Stimulated activated CD4-positive, alpha-beta T cell treated with anti-CD3 and anti-CD28 coated beads, Interleukin-1b, Interleukin-23, amount 100 ng/mL, for 4 hours (primary cell): ENCODE measurements at places on chromosomes 12 and 14.

DNA sequence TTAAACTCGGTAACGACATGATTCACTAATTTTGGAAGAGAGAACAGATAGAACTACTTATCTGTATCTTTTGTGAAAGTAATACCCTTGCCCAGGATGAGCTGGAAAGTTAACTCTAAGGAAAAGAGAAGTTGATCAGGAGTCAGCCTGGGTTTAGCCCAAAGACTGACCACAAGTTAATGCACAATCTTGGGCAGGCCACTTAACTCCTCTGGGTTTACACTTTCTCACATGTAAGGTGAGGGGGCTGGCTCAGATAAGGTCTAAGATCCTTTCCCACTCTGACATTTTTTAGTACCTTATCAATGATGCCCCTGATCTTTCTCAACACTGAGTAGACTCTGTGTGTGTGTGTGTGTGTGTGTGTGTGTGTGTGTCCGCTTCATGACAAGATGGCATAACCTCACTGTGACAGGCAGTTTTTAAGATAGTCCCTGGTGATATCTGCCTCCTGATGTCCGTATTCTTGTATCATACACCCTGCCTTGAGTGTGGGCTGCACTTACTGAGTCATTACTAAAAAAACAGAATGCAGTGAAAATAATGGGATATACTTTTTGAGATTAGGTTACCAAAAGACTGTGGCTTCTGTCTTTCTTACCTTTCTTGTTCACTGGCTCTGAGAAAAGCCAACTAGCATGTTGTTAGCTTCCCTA lies 56.2 kb upstream of the CCDC198 start:
- DNase-seq = no peak

DNA sequence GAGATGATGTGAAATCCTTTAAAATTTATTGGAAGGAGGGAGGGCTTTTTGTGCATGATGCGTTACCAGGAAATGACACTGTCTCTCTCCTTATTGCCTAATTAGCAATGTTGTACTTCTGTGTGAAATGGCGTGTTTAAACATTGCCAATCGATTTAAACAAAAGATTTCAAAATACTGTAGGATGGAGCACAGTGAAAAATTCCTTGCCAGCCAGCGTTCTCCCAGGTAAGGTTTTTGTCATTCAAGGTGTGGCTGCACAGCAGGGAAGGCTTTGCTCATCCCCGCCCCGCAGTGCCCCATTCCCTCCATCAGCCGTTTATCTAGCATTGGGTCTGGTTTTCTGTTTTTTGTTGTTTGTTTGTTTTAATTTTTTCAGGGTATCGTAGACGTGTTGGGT lies 137.3 kb downstream of the CACNA1C start:
- DNase-seq = no peak

- DNase-seq = peak; percentile 29
Observed at GRCh38 chr12:52119398-52120254, 40.1 kb downstream of the SMIM41 start.

DNA sequence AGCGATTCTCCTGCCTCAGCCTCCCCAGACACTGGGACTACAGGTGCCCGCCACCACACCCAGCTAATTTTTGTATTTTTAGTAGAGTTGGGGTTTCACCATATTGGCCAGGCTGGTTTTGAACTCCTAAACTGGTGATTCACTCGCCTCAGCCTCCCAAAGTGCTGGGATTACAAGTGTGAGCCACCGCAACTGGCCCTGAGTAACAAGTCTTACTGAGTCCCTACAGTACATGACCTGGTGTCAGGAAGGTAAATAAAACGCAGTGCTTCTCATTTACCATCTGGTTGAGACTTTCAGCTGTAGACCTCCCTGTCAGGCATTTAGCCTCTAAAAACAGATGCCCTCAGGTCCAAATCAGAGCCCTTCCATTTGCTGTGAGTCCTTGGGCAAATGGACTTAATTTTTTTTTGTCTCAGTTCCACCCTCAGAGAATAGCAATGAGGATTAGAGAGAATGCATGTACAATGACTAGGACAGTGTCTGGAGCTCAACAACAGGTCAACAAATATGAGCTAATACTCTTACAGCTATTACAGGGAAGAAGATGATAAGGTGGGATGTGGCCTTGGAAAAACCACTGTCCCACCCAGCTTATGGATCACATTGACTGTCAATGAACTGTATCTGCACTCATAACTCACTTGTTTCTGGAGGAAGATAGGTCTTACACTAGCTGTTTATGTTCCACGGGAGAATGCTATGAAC lies 70.5 kb downstream of the PHLDA1 start:
- no peak for DNase-seq

DNA sequence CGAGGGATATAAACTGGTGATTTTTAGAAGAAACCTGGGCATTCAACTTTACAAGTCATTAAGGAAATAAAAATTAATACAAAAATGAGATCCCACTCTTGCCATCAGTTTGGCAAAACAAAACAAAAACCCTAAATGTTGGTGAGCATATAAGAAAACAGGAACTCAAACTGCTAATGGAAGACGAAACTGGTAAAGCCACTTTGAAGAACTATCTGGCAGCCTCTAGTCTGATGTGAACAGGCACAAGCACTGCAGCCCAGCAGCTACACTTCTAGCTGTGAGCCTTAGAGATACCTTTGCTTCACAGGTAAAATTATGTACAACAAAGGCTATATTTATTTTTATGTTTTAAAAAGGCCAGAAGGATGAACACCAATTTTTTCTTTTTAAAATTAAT lies 459.6 kb downstream of the ZFP36L1 start:
- no peak for DNase-seq

DNA sequence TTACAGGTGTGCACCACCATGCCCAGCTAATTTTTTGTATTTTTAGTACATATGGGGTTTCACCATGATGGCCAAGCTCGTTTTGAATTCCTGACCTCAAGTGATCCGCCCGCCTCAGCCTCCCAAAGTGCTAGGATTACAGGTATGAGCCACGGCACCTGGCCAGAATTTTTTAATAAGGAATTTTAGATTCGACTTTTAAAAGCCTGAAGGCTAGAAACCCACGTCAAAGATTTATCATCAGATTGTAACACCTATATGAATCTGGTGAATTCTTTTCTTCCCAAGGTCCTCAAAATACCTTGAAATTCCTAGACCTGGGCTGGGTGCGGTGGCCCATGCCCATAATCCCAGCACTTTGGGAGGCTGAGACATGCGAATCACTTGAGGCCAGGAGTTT lies 18.7 kb upstream of the MMP19 start:
- no peak for DNase-seq

DNA sequence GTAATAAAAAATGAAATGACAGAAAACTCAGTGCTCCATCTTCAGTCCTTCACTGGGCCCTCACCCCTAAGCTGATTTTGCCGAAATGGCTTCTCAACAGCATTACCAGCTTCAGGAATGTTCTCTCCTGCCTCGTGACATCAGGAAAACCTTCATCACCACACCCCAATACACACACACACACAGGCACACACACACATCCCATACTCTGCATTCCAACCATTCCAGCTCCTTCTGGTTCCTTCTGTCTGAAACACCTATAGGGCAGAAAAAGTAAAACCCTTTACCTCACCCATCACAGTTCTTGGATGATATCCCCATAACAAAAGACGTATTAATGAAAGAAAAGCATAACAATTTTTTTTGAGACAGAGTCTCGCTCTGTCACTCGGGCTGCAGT lies 75.9 kb downstream of the CCDC60 start:
- DNase-seq = no peak

GRCh38 chr14:49483268-49483667 lies 102.9 kb downstream of the RPS29 start:
- DNase-seq = no peak

DNA sequence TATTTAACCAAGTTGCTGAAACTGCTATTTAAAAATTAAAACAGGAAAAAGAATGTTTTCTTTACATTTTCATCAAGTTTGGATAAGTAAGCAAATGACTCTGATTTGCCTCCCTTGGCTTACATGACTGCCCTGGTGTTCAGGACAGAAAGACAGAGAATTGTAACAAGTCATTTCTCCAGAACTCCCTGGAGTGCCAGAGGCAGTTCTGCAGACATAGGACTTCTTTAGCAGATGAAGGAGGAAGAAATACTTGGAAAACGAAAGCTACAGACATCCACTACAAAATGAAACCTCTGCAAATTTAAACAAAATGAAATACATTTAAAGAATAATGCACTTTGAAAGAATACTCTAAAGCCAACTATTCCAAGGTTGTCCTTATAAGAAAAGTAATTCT lies 253.9 kb downstream of the LRFN5 start:
- no peak for DNase-seq

- DNase-seq = no peak
Observed at GRCh38 chr14:51246032-51246431, 6.0 kb downstream of the TMX1 start.
